ENCODE measurements at places on chromosomes 1 and 21.

- DNase-seq, result no peak
Observed at GRCh38 chr1:54559111-54559548, 11.1 kb downstream of the ACOT11 start.

DNA sequence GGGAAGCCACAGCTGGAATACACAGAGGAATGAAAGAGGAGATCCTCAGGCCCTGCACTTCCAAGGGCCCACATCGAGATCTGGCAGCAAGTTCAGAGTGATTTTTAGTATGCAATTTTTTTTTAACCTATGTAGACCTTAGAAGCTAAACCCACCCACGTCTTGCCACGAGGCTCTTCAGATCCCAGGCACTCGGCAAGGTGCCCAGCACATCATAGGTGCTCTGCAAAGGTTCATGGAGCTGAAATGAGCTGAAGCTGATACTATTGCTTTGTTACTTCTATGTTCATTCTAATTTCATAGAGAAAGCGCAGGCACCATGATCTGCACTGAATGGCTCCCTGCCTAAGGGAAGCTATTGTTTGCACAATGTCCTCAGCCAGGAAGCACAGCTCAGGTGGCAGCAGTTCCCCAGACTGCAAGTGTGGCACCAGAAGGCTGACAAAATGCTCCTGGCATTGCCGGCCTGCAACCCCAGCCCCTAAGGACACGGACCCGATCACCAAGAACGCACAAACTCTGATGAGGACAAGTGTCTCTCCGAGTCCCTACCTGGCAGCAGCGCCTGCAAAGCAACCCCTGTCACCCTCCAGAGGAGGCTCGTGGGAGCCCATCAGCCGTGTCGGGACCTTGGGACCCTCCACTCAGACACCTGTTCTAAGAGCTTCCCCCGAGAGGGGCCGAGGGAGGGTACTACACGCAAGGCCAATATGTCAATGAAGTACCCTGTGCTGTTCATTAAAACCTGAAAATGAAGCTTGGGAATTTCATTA lies 264.2 kb downstream of the NPHP4 start:
- DNase-seq, result no peak

GRCh38 chr1:161089251-161089924 lies at the start of gene NECTIN4:
NECTIN4 (minus strand) TSS chr1:161089558; CDS start chr1:161089296, 262 bp downstream.
- DNase-seq, result no peak

DNA sequence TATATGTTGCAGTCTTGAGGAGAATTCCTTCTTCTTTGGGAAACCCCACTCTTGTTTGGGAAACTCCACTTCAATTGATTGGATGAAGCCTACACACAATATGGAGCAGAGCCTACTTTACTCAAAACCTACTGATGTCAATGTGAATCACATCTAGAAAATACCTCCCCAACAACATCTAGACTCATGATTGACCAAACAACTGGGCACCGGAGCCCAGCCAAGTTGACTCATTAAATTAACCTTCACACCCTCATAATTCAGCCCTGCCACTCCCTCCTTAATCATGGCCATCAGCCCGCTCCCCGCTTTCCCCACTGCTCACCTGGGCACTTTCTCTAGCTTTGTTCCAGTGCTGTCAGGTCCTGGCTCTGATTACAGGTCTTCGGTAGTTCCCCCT lies 208.1 kb upstream of the MAP1LC3C start:
- no peak for DNase-seq

GRCh38 chr1:164466001-164466421 lies 93.0 kb upstream of the PBX1 start:
- no peak for DNase-seq

GRCh38 chr1:205542367-205542766 lies 37.9 kb downstream of the CDK18 start:
- DNase-seq, result no peak

DNA sequence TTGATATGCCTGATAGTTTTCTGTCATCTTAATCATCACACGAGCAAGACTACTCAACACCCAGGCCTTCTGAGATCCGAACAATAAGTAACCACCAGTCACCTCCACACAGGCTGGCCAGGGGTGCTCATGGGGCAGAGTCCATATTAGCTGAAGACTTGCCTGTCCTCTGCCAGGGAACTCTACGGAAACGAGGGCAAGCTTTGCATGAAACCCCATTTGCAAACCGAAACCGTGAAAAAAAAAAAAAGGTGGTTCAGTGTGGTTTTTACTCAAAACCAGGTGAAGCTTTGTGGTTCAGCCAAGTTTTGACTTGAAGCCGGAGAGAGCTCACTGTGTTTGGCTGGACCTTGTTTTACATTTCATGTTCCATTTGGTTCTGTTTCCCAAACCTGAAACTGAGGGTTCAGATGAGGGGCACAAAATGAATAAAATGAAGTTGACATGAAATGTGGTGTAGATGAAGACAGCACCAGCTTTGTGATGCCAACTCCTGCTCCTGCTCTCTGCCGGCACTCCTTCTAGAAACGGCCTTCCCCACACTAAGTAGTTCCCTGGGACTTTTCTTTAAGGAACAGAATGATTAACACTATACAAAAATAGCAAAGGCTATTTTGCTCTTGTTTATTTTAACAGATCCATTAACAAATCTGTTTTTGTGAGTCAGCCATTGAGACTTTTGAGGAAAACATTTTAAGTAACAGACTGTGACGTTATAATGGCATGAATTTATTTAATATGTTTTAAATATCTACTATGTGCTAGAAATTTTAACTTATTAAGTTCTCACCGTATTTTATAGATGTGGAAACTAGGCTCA lies 74.7 kb downstream of the RUNX1 start:
- DNase-seq, result no peak

DNA sequence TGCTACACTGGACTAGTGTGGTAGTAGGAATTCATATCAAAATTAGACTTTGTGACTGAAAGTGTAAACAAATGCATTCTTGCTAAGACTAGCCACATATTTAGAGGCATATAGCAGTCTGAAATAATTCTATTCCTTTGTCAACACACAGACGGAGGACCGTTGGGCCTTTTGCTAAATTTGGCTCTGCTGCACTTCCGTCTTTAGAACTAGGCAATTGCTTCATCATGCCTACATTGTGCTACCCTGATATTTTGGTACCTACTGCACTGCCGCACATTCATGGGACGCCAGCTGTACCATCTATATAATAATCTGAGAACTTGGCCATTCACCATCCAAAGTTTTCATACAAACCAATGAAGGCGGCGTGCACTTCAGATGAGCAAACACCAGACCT lies 346.8 kb downstream of the KIF26B start:
- DNase-seq, result peak; percentile 56

- no peak for DNase-seq
Observed at GRCh38 chr1:179754041-179754624, 11.0 kb downstream of the FAM163A start.

DNA sequence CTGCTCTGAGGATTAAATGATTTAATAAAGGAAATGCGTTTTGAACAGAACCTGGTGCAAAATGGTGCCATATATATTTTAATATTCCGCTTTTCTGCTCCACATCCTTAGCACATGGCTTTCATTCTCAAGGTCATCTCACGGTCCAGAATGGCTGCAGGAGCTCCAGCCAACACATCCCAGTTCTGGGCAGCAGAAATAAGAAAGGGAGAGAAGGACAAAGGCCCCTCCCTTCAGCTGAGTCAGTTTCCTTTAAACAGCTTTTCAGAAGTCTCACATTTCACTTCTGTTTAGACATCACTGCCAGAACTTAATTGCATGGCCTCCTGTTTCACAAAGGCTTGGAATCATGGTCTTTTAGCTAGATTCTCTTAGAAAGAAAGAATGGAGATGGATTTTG lies 75.2 kb upstream of the LRRN2 start:
- no peak for DNase-seq

GRCh38 chr1:148385371-148386030 lies 97.6 kb downstream of the PPIAL4G start:
- no peak for DNase-seq

GRCh38 chr1:78061825-78062523 lies 16.2 kb downstream of the GIPC2 start:
- DNase-seq, result no peak

DNA sequence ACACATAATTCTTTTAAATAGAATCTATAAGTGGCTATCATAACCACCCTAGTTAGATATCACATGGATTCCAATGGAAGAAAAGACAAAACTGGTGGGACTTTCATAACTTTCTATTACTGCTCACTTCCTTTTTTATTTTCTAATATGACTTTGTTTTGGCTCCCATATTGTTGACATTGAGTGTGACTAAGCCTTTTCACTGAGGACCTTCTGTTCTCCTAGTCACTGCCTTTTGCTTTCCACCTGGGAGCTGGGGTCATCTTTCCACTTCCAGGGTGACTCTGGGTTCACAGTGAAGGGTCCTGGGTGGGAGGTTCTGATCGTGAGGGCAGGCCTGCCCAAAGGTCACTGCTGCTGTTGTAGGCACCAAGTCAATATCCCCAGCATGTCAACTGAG lies 275.8 kb downstream of the TGFB2 start:
- no peak for DNase-seq

GRCh38 chr1:177045151-177045550 lies 119.4 kb downstream of the ASTN1 start:
- no peak for DNase-seq

GRCh38 chr1:229079016-229079595 lies 191.8 kb upstream of the RAB4A start:
- no peak for DNase-seq

DNA sequence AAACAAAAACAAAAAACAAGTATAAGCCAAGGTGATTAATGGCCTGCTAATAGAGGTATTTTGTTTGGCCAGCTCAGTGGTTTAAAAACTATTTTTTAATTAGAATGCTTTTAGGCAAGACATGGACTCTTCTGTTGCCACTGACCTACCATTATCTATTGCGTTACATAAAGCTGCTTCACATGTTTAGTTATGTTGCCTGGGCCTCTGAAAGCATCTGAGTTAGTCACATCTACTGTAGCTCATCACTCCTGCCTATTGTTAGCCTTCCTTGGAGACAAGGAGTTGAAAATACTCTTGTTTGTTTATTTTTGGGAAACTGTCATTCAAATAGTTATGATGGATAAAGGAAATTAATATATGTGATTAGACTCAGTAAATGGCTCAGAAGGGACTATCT lies 14.3 kb downstream of the DNAJB4 start:
- DNase-seq, result no peak

DNA sequence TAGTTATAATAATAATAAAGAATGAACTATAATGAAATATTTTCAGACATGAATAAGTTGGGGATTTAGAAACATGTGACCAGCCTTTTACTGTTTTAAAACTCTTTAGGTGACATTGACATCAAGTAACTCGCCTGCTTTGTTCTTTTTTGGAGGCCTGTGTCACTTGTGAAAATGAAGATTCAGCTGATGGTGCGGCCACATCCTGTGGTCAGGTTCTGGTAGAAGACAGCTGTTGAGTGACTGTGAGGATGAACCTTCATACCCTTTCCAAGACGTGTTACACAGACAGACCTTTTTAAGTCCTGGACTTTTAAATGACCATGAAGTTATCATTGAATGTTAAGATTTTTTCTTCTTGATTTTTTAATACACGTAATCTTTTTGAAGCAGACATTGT lies 10.3 kb downstream of the UTS2 start:
- no peak for DNase-seq

DNA sequence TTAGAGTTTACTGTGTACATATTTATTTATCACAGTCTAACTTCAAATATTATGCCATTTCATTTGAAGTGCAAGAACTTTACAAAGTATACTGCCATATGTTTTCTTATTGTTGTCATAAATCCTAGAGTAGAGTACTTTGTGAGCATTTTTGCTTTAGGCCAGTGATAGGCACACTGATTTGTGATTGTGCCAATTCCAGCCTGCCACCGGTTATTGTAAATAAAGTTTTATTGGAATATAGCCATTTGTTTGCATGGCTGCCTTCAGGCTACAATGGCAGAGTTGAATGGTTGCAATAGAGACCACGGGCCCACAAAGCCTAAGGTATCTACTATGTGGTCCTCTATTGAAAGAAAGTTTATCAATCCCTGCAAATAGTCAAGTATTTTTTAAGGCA lies 175.8 kb upstream of the GALNT2 start:
- DNase-seq, result no peak

GRCh38 chr21:8998946-8999681 lies 1522.3 kb upstream of the TPTE start:
- DNase-seq, result no peak

DNA sequence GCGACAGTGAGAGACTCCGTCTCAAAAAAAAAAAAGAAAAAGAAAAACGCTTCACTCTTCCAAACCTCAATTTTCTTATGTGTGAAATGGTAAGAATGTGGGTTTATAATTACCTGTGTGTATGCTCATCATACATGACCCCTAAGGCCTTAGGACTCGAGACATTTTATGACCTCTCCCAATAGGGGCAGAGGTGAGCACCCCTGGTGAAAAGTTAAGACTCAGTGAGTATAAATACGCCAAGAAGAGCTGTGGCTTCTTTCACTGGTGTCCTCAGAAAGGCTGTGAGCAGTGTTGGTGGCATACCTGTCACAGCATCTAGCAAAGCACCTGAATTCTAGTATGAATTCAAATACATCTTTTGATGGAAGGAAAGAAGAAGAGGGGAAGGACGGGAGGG lies 7.8 kb upstream of the FCMR start:
- no peak for DNase-seq

- DNase-seq, result no peak
Observed at GRCh38 chr1:48506870-48507269, 34.9 kb upstream of the SPATA6 start.

DNA sequence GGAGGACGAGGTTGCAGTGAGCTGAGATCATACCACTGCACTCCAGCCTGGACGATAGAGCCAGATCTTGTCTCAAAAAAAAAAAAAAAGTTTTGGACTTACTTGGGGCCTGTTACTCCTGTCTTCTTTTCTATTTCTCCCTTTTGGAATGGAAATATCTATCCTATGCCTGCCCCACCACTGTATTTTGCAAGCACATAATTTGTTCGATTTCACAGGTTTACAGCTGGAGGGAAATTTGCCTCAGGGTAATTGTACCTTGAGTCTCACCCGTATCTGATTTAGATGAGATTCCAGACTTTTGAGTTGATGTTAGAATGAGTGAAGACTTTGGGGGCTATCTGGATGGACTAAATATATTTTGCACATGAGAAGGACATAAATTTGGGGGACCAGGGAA lies 8.5 kb downstream of the TEX46 start:
- no peak for DNase-seq

- DNase-seq, result peak; percentile 18
Observed at GRCh38 chr1:219659684-219660083, 46.8 kb upstream of the ZC3H11B start.

GRCh38 chr1:108801101-108801500 lies 54.6 kb downstream of the STXBP3 start:
- DNase-seq, result no peak

DNA sequence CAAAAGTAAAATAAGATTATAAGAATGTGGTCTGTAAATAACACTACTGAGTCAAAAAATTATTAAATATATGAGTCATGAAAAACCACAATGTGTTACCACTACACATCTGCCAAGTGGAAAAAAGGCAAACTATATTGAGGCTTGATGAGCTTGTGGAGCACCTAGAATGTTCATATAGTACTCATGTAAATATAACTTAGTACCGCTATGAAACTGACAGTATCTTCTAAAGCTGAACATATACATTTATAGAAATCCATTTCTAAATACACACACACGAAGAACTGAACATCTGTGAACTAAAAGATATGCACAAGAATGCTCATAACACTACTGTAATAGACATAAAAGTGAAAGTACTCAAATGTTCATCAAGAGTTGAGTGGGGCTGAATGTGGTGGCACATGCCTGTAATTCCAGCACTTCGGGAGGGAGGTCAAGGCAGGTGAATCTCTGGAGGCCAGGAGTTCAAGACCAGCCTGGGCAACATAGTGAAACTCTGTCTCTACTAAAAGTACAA lies 18.5 kb upstream of the GBP3 start:
- DNase-seq, result no peak

- DNase-seq, result no peak
Observed at GRCh38 chr1:64440183-64440826, 29.6 kb upstream of the CACHD1 start.

GRCh38 chr1:157485793-157486192 lies 66.5 kb downstream of the FCRL5 start:
- no peak for DNase-seq
